Esophagus muscularis mucosa (tissue), 4 donors: ENCODE measurements at places on chromosomes 11 and 22. TPM values are rescaled to one million over a fixed set of nuclear protein-coding genes. Genes with fewer than 3 reads are reported as not detected.

Gene SHISAL1
- 10.1 TPM for total RNA-seq

Gene PHLDA2
- 0.83 TPM for total RNA-seq

Gene LINC01488
- total RNA-seq: not detected

Gene TSGA10IP
- not detected for total RNA-seq

Gene CSF2RB
- total RNA-seq: 7.5 TPM

Gene UCP3
- total RNA-seq: 1.2 TPM

Gene GGTLC3
- not detected for total RNA-seq

Gene SMPD1
- 37.9 TPM for total RNA-seq

Gene TCF20
- 31.6 TPM for total RNA-seq

Gene KCNJ1
- total RNA-seq: not detected

Gene CCDC87
- total RNA-seq: 0.45 TPM

Gene OR2AT4
- total RNA-seq: not detected

Gene OR4D5
- not detected for total RNA-seq

Gene OR6A2
- not detected for total RNA-seq

Gene DTX4
- 5.7 TPM for total RNA-seq

Gene C11orf91
- not detected for total RNA-seq

Gene FOSL1
- total RNA-seq: 3.2 TPM

Gene KCTD17
- 31.0 TPM for total RNA-seq

Gene APOBEC3F
- total RNA-seq: 2.8 TPM

Gene GDPD4
- total RNA-seq: not detected

Gene PGA4
- total RNA-seq: 2.2 TPM

Gene DEPDC7
- 2.3 TPM for total RNA-seq

Gene HMGXB4
- total RNA-seq: 19.9 TPM

Gene RIBC2
- total RNA-seq: not detected

Gene CYTH4
- 27.3 TPM for total RNA-seq

Gene FOLH1
- total RNA-seq: 0.42 TPM

Gene SLC22A25
- not detected for total RNA-seq
